ENCODE measurements at places on chromosomes 5 and 9.
A peak's percentile ranks its signal among the peaks of the same experiment; 100 is the strongest.

- DNase-seq: no peak
Measured at GRCh38 chr9:4994166-4994890, 9.3 kb downstream of the JAK2 start.

- DNase-seq: peak; percentile 85
Measured at GRCh38 chr5:39624268-39624886, 199.6 kb upstream of the DAB2 start.

GRCh38 chr5:125338440-125339174 lies 592.2 kb upstream of the ZNF608 start:
- DNase-seq: no peak

GRCh38 chr9:108444400-108445358 lies 411.1 kb downstream of the ACTL7B start:
- no peak for DNase-seq

- DNase-seq: no peak
Measured at GRCh38 chr5:174383210-174384167, 338.0 kb downstream of the NSG2 start.

DNA sequence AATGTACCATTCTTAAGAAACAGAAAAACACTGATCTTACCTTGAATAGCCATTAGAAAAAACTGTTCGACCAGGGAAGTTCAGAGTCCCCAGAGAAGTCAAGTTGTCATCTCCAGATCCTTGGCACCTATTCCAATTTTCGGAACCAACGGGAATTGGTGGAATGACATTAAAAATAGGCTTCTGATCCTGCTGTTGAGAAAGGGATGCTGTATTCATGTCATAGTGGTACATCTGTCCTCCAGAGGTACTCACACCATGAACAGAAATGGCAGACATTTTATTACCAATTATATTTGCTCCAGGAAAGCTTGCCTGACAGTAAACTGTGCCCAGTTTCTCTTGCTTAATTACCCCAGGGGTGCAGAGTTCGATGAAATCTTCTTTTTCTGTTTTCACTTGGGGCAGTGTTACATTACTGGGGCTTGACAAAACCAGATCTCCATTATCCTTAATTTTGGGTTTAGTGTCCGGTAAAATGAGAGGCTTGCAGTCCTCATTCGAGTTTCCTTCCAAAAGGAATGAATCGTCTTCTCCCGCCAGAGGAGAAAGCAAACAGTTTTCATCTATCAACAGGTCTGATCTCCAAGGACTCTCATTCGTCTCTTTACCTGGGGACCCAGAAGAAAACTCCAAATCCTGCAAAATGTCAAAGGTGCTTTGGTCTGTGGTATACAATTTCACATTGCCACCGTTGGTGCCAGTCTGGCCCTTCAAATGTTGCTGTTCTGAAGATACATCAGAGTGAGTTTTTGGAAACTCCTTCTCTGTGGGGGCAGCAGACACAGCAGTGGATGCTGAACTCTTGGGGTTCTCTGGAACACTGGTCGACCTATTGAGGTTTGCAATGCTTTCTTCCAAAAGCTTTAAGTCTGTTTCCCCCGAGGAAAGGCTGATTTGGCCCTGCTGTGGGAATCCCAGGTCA lies 3.6 kb downstream of the NR3C1 start:
- DNase-seq: no peak

GRCh38 chr9:13284011-13284410 lies 4.5 kb upstream of the MPDZ start:
- no peak for DNase-seq

DNA sequence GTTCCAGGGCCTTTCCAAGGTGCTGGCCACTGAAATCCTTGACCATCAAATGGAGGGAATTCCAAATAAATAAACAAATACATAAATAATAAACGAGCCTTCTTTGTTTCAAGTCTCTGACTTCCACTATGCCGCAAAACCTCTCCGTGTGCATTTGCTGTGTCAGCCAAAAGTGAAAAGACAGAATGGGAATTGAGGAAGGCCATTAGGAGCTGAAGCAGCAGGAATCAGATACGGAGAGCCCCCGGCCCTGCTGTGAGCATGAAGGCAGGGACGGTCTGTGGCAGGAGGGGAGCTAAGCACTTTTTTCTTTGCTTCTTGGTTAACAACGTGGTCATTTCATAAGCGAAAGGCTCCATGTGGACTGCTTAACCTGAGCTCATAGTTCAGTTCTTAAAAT lies 26.1 kb downstream of the PLPPR1 start:
- no peak for DNase-seq

- no peak for DNase-seq
Measured at GRCh38 chr5:153632748-153633290, 142.3 kb downstream of the GRIA1 start.

DNA sequence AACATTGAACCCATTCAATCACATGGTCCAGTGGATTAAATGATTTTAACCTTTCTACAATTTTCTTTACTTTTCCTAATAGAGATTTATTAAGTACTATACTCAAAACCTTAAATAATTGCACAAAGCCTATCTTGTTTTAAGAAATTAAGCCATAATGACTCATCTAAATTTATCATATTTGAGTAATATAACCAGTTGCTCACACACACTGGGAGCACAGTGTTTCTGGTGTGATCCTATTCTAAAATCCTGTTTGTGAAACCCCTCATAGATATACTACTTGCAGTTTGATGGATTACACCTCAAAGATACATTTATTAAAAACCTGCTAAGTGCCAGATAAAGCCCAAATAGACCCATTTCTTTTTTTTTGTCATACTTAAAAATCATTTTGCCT lies 668.3 kb upstream of the CDH18 start:
- DNase-seq: no peak

DNA sequence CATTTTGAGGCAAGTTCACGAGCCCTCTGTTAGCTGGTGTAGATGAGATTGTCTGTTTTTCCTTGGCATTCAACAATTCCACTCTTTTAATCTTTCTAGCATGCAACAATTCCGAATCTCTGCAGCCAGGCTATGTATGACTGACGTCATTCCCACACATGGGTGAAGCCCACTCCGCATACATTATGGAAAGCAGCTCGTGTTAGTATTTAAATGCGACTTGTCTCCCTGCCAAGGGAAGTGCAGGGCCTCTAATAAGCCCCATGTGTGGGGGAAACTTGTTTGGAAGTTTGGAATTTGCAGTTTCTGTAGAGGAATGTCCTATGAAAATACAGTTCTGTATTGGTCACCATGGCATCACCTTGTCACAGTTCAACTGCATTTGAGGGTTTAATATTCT lies 146.0 kb upstream of the FBXL7 start:
- DNase-seq: no peak

GRCh38 chr9:89891591-89892304 lies 286.9 kb downstream of the GADD45G start:
- no peak for DNase-seq

DNA sequence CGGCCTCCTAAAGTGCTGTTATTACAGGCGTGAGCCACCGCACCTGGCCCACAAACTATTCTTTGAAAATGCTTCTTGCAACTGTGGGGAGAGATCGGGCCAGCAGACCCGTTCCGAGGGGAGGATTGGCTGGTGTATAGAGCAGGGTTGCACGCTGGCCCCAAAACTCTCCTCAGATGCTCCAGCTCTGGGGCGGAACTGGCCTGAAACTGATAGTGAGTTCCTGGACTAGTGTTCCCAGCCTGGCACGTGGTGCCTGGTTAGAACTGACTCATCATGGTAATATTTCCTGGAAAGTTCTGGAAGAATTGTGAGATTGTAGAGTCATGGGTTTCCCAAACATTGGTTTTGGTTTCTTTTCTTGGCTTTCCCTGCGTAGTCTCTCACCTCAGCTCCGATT lies 120.5 kb downstream of the FBXL7 start:
- no peak for DNase-seq

GRCh38 chr9:2271426-2271825 lies 256.3 kb downstream of the SMARCA2 start:
- no peak for DNase-seq

DNA sequence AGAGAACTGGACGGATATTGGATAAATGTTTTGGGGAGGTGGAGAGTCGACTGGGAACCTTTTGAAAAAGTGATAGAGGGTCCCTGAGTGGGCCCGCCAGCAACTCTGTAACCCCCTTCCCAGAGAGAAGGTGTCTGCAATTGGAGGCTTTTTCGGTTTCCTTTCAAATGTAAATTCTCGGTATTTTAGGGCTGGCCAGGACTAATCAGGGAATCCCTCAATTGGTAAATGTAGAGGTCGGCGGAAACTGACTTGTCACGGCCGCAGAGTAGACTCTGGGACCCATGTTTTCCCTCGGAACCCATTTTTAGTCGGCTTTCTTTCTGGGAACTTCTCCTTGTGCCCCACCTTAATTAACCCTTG lies 524 bp downstream of the CCNB1 start:
- DNase-seq: no peak

GRCh38 chr5:88984040-88984439 lies 101.1 kb upstream of the MEF2C start:
- DNase-seq: no peak

- no peak for DNase-seq
Measured at GRCh38 chr5:176934309-176934930, 35.3 kb upstream of the HK3 start.

GRCh38 chr9:35835216-35835632 lies 6.2 kb downstream of the TMEM8B start:
- peak; percentile 65 for DNase-seq

DNA sequence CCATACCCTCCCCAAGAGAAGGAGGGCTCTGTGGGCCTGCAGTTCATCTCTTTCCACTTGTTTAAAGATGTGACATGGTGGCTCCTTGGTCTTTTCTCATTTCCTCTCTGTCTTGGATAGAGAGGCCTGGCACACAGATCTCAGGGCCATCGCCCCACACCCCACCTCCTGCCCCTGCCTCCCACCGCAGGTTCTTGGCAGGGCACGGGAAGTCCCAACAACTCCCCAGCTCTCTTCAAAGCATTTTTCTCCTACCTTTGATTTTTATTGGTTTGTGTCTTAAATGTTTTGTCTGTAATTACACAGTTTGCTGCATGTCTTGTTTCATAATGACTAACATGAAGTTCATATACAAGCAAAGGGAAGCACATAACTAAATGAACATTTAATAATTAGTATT lies 178.5 kb upstream of the MSX2 start:
- DNase-seq: no peak

GRCh38 chr5:14410394-14411201 lies 171.0 kb upstream of the OTULINL start:
- no peak for DNase-seq

- peak; percentile 80 for DNase-seq
Measured at GRCh38 chr9:124218438-124218982, 39.2 kb upstream of the NEK6 start.

DNA sequence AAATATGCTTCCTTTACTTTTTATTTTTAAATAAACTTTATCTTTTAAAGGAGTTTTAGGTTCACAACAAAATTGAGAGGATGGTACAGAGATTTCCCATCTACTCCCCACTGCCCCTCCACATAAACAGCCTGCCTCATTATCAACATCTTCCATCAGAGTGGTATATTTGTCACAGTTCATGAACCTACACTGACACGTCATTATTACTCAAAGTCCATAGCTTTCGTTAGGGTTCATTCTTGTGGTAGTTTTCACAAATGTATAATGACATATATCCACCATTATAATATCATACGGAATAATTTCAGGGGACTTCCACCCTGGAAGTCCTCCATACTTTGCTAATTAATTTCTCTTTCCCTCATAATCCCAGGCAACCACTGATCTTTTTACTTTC lies 204.9 kb downstream of the SMARCA2 start:
- DNase-seq: no peak

- DNase-seq: no peak
Measured at GRCh38 chr5:34976347-34976746, 47.0 kb downstream of the DNAJC21 start.

DNA sequence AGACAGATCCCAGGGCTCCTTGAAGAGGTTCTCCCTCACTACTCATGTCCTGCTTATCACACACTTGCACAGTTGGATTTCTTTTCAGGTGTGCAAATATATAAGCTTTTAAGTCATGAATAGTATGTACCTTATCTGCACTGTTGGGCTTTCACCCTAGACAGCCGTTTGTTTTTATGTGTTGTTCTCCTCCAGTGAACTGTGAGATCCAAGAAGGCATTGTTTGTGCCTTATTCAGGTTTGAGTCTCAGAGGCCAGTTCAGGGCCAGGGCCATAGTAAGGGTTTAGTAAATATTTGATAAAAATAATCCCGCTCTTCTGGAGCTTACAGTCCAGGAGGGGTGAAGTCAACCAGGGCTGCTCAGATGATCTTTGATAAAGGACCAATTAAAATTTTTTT lies 480.0 kb downstream of the TMEM38B start:
- DNase-seq: no peak

GRCh38 chr5:166961028-166961427 lies 1330.4 kb upstream of the WWC1 start:
- DNase-seq: no peak

DNA sequence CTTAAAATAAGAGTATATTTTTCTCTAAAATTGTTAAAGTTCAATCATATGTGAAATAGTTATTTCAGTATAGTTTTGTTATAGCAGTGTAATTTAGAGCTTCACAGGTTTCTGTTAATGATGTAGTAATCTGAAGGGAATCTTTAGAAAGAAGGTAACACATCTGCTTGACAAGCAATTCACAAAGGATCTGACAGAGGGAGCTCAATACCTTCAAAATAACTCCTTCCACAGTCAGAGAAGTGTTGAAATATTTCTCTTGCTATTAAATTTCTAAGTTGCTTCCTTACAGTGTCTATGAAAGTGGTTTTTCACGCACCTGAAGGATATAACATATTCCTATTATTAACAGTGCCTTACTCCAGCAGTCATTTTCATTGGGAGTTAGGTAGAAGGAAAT lies 44.9 kb downstream of the SLC25A51 start:
- no peak for DNase-seq

GRCh38 chr5:103345461-103345860 lies 86.9 kb downstream of the MACIR start:
- no peak for DNase-seq

- no peak for DNase-seq
Measured at GRCh38 chr9:112970939-112971338, 41.1 kb downstream of the ZNF883 start.

DNA sequence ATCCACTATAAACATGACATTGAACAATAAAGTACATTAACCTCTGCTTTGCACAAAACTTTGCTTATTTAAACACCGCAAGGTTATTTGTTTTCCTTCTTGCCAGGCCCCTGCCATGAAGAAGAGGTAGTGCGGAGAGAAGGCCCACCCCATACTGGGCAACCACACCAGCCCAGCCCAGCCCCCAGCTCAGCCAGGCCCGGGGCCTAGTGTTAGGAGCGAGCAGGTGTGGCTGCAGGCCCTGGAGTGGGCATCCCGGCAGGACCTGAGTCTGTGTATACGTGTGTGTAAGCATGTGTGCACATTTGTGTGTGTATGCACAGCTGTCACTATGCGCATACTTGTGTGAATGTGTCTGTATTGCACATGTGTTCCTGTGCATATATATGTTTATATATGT lies 90.4 kb upstream of the MVB12B start:
- DNase-seq: no peak

GRCh38 chr9:98430535-98431292 lies 175.3 kb upstream of the TBC1D2 start:
- DNase-seq: peak; percentile 22

DNA sequence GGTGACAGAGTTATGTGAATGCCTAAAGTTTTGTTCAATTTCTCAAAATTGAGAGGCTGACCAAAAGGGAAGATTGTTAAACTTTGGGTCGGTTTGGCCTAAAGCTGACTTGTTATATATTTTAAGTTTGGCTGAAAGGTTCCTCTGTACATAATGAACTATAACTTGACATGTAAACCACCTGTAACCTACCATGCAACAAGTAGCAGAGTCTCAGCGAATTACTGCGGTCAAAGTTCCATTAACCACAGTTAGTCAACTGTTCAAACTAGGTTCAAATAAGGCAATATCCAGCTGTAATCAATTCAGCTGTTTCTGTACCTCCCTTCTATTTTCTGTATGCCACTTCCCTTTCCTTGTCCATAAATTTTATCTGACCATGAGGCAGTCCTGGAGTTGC lies 325.1 kb upstream of the NMUR2 start:
- DNase-seq: no peak

- DNase-seq: no peak
Measured at GRCh38 chr5:132418881-132419280, 49.4 kb downstream of the SLC22A5 start.

Measured in colonic mucosa (tissue), 4 donors.